ENCODE measurements at places on chromosomes 11 and 22.

DNA sequence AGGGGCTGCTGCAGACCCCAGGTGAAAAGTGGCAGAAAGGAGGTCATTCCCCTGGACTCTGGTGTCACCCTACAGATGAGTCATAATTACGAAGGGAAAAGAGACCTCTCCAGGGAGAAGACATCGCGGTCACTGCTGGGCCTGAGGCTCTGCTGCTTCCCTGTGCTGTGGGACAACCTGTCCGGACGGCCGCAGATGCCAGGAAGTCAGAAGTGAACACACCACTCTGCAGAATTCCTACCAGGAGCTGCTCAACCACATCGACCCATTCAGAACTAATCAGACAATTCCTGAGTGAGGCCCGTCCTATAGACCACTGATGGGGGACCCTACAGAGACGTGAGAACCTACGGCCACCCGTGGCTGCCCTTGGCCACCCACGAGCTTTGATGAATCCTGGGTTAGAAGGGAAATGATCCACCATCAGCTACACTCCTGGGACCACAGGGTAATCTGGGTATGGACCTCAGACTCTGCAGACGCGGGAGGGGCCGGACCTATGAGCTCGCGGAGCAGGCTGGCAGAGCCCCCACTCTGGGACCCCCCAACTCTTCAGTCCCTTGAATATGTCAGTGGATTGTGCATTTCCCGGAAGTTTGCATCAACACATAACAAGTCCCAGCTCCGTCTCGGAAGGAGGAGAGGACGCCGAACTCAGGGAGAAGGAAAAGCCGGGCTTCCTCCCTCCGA, 636.7 kb downstream of the BRD1 start:
- no peak for DNase-seq

- DNase-seq, result no peak
Observed at GRCh38 chr22:49948116-49948957, 12.2 kb upstream of the PIM3 start.

GRCh38 chr22:43319661-43320486, 23.3 kb downstream of the SCUBE1 start:
- no peak for DNase-seq

GRCh38 chr11:553988-554340, 6.6 kb downstream of the LMNTD2 start:
- DNase-seq, result no peak

GRCh38 chr11:14124886-14125285, 162.4 kb downstream of the SPON1 start:
- DNase-seq, result no peak

DNA sequence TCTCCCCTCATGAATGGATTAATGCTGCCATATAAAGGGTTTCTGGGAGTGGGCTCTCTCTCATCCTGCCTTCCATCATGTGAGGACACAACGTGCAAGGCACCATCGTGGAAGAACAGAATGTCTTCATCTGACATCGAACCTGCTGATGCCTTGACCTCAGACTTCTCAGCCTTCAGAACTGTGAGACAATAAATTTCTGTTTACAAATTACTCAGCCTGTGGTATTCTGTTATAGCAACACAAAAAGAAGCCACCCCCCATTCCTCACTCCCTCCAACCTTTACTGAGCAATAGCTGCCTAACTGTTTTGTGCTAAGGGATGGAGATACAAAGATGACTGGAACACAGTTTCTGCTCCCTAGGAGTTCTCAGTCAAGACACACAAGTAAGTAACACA, 106.1 kb upstream of the PLET1 start:
- DNase-seq, result no peak

DNA sequence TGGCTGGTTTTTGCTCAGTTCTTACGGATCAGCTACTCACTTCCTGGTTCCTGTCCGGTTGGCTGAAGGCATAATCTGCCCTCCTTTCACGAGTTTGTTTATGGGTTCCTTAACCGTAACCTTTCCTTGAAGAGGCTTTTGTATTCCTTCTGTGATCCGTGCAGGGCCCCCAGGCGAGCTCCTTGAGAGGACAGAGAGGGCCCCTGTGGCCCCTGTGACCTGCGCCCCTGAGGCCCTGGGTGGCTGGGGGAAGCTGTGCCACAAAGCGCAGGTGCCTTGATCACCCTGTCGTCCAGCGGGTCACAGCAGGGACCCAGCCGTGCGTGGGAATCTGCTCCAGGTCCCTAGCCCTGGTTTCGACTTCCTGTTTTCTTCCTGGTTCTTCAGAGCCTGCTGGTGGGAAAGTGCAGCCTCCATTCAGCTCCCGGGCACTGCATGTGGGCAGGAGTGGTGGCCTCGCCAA, 27.8 kb upstream of the FADD start:
- no peak for DNase-seq

DNA sequence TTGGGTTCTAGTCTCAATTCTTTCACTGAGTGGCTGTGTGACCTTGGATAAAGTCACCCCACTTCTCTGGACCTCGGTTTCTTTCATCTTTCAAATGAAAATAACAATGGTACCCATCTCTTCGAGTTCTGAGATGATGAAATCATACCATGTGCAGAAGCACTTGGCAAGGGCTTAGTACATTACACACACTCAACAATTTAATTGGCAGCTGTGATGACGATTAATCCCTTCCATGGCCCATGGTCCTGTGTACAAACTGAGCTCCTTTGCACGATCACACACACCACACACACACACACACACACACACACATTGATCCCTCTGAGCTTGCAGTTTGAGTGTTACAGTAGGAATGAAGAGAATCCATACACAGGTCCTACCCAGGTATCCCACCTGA, 103.4 kb upstream of the ASPHD2 start:
- no peak for DNase-seq

- DNase-seq, result no peak
Observed at GRCh38 chr22:28792491-28793383, 7.6 kb downstream of the XBP1 start.

All from HuH-7 (cell line).